HuH-7.5 (cell line): ENCODE measurements at places on chromosomes 4 and X.
A peak's percentile ranks its signal among the peaks of the same experiment; 100 is the strongest.

- DNase-seq, result no peak
Measured at GRCh38 chr4:148162519-148162918, 279.7 kb downstream of the NR3C2 start.

DNA sequence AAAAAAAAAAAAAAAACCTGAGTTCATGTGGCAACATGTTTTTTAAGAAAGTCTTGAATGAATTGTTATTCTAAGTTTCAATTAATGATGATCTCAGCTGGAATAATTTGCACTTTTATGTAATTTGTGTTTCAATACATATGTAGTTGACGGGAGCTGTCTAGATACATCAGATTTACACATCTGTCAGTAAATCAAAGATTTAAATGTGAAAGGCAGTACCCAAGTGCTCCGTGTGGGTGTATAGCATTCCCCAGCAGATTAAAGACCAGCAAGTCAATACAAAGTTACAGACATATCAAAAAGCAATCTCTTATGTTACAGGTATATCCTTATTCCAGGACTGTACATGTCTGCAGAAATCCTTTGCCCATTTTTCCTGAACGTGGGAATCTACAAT lies 35.2 kb downstream of the SYNPO2 start:
- no peak for DNase-seq

DNA sequence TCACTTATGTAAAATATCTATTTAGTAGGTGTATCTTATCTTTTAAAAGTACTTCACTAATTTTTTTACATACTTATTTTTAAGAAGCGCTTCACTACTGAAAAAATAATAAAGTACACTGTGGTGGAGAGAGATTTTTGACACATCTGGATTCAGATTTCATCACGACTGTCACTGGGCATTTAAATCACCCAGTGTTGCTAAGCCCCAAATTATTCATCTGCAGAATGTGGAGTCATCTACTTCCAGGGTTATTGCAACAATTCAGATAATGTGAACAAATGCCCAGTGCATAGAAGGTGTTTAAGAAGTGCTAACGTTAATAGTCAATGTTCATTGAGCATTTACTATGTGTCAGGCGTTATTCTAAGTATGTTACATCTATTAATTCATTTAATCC lies 41.8 kb downstream of the AASDH start:
- no peak for DNase-seq

GRCh38 chr4:124713185-124713592 lies 657 bp upstream of the ANKRD50 start:
- DNase-seq, result peak; percentile 32

GRCh38 chr4:88382621-88383020 lies 4.0 kb downstream of the HERC6 start:
- no peak for DNase-seq

GRCh38 chrX:135437867-135438733 lies 16.4 kb downstream of the SMIM10L2A start:
- DNase-seq, result peak; percentile 44

GRCh38 chr4:104860238-104861123 lies 286.2 kb upstream of the TET2 start:
- peak; percentile 26 for DNase-seq

DNA sequence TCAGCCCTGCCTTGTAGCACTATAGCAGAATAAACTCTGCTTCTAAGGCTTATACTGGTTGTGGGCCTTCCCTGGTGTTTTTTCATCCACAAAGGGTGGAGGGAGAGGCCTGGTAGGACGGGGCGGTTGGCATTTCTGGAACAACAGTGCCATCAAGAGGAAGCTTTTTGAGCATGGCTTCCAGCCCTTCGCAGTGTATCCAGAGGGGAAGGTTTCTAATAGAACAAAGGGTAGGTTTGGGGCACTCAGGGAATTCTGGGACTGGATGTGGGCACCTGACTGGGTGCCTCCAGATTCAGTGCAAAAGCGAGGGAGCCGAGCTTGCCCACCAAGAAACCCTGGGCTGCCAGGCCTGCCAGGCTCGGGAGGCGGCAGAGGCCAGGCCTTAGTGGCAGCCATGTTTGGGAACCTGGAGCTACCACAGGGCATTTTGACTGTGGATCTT lies 229.6 kb upstream of the AGTR2 start:
- DNase-seq, result no peak

GRCh38 chr4:54152846-54153600 lies 53.1 kb downstream of the GSX2 start:
- no peak for DNase-seq

GRCh38 chr4:108031427-108032083 lies 41.9 kb downstream of the HADH start:
- DNase-seq, result no peak

DNA sequence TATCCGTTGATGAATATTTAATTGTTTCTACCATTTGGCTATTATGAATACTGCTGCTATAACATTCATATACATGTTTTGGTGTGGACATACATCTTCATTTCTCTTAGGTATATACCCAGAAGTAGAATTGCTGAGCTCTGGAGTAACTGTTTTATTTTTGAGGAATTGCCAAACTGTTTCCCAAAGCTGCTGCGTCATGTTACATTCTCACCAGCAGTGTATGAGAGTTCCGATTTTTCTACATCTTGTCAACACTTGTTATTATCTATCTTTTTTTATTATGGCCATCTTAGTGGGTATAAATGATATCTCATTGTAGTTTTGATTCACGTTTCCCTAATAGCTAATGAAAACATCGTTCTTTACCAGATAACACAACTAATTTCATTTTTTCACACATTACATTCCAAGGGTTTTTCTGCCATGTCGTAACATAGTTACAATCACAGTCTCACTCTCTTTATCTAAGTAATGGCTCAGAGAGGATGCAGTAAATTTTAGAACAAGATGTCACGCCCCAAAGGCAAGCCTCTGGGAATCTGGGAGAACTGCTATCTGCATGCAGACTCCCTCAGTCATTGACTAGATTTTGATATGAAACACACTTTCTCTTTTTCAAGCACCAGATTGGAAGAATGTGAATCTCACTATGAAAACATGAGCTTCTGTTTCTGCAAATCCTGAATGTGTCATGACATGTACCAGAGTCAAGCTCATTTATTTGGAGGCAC lies 10.3 kb downstream of the ARHGAP6 start:
- DNase-seq, result no peak

- no peak for DNase-seq
Measured at GRCh38 chr4:24805067-24805466, 9.7 kb downstream of the SOD3 start.
